ENCODE measurements at places on chromosomes 7 and 10.

DNA sequence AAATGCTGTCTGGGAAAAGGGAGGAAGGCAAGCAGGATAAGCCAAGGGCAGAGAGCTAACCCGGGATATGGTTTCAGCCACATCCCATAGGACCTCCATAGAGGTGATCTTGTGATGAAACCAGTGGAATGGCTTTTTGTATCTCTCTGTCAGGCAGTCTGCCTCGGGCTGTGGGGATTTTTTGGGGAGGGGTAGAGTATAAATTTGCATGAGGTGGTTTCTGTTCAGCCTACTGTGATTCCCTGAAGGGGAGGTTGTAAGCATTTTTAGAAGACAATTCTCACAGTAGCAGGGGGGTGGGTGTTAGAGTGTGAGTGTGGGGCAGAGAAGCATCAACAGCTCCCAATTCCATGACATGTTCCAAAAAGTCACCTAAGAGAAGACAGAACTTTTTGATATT is 11.8 kb downstream of the OR9A2 start:
- no peak for DNase-seq

DNA sequence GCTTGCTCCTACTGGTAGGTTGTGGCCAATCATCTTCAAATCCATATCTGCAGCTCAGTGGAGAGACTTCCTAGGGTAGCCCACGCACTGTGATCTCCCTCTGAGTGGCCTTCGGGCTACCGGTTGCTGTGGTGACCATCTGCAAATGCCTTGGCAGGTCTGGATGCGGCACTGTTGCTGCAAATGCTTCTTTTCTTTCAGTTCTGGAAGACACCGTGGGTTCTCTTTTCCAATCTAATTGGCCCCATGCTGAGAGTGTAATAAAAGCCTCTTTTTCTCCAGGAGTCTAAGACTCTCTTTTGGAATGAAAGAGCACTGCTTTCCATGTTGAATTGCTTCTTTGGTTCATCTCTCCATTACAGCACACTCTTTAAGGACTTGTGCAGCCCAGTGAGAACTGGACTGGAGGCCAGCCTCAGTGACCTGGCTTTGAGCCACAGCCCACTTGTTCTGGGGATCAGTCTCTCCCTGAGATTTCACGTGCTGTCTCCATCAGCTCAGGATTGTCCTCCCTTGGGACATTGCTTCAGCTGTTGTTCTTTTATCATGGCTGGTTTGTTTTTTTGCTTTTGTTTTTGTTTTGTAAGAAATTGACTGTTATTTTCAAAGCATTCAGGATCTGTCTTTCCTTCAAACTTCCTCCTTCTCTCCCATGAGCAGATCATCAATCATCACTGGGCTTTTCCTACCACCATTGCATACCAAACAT is 286.6 kb downstream of the BMPER start:
- no peak for DNase-seq

- no peak for DNase-seq
Observed at GRCh38 chr7:14158111-14158510, 168.6 kb upstream of the ETV1 start.

- no peak for DNase-seq
Observed at GRCh38 chr10:30166929-30167328, 107.5 kb upstream of the JCAD start.

DNA sequence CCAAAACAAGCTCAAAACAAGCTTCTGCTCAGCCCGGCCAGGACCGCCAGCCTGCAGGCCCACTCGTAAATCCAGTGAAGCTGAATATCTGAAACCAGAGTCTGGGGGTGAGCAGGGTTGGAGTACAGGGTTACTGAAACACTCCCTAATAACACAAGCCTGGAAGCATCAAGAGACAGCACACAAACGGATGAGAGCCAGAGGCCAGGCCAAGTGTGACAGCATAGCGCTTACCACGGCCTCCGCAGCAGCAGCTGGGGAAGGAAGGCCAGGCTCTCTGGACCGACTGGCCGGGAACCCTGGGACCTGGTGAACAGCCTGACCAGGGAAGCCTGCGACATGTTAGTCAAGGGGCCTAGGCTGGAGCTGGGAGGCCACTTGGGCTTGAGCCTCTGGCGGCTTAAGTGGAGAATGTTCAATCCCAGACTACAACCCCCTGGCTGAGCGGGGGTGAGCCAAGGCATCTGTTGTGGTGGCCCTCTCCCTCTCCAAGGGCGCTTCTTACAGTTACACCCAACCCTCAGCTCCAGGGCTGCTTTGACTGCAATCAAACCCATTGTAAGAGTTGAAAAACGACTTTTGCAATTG is 21.7 kb upstream of the RNF32 start:
- DNase-seq: no peak

GRCh38 chr7:10584886-10585285 is 388.8 kb upstream of the PHF14 start:
- no peak for DNase-seq

DNA sequence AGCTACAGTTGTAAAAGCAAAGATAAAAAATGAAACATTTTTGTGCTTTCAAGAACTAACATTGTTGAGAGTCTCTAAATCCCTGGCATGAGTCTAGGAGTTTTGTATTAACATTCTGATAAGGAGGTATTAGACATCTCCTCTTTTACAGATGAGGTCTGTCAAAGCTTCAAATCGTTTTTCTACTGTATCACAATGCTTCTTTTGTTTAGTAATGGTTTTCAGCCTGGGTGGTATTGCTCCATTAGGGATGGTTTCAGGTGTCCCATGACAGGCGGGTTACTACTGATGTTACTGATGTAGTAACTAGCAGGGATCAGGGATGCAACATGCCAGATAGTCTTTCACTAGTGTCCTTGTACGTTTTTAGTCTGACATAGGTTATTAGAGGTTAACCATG is 27.4 kb downstream of the STAM start:
- no peak for DNase-seq

- DNase-seq: no peak
Observed at GRCh38 chr10:15315286-15315685, 55.8 kb downstream of the FAM171A1 start.

DNA sequence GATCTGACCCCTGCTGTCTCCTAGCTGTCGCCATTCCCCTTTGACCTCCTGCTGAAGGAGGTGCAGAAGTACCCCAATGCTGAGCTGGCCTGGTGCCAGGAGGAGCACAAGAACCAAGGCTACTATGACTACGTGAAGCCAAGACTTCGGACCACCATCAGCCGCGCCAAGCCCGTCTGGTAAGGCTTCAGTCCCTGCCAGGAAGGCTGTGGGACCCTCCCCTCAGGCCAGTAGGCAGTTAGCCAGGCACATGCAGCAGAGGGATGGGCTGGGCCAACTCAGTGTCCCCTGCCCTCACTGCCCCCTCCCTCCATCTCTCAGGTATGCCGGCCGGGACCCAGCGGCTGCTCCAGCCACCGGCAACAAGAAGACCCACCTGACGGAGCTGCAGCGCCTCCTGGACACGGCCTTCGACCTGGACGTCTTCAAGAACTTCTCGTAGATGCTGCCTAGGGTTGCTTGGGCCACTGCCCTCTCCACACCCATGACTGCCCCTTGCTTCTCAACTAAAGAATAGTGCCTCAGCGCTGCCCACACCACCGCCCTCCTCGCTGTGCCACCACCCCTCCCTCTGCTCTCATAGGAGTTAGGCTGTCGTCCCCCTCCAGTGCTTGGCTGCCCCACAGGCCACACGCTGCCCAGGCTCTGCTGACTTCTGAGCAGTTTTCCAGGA is 41.0 kb upstream of the ZMIZ2 start:
- DNase-seq: no peak

- DNase-seq: no peak
Observed at GRCh38 chr10:71666639-71667386, 52.8 kb downstream of the C10orf105 start.

- DNase-seq: no peak
Observed at GRCh38 chr7:90789736-90790306, 193.7 kb downstream of the CDK14 start.

DNA sequence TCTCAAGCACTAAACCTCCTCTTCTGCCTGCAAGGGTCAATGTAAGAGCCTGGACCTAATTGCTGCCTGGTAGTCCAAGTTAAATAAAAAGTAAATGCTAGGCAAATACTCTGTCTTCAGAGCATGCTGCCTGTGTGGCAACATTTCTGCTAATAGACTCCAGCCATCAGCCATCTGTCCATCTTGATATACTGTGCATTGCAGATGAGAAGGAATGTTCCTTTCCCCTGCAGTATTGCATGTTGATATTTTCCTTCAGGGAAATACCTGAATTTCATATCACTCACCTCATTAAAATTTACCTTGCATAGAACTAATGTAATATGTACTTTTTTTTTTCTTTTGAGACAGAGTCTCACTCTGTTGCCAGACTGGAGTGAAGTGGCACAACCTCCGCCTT is 87.9 kb downstream of the SLC16A9 start:
- DNase-seq: no peak

- DNase-seq: no peak
Observed at GRCh38 chr10:7102557-7103349, 308.1 kb downstream of the SFMBT2 start.

- no peak for DNase-seq
Observed at GRCh38 chr7:40531956-40532355, 397.2 kb downstream of the SUGCT start.

DNA sequence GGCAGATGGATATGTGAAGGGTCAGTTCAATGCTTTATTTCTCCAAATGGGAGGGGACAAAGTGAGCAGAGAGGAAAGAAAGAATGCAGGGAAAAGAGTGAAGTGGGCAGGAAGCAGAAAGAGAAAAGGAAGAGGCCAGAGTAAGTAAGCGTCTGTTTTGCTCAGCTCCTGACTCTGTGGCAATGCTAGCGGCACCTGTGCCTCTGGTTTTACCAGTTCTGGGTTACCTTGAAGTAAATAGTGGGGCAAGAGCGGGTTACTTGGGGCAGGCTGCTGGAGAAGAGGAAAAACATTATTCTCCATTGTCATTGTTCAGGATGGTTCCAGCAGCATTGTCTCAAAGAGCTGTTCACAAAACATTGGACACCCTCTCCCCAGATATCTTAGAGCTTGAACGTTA is 1.9 kb downstream of the TAS2R40 start:
- no peak for DNase-seq

GRCh38 chr7:47038621-47039020 is 543.3 kb downstream of the TNS3 start:
- no peak for DNase-seq

DNA sequence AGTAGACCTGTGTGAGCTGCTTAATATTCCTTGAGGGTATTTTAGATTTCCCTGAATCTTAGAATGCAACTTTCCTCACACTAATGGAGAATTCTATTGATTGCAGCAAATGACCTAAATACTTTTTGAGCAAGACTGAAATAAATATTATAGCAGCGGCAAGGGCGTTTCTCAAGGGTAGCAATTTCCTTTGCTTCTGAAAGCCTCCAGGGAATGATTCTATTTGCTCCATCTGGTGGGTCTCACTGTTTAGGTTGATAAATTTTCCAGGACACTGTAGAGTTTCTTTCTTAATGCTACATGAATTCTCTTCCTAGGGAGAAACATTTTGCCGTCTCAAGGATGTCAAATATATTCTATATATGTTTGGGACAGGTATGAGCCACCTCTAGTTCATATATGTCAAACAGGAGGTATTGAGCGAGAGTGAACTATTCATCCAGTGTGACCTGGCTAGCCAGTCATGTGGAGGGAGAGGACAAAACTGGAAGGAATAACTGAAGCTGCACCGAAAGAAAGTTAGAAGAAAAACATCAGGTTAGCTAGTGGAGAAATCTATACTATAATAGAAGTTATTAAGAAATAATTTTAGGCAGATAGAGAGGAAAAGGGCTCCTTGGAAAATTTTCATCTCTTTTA is 57.9 kb upstream of the FZD8 start:
- DNase-seq: no peak

- no peak for DNase-seq
Observed at GRCh38 chr7:55192723-55193122, 172.4 kb upstream of the LANCL2 start.

- DNase-seq: no peak
Observed at GRCh38 chr7:83970081-83970480, 224.5 kb downstream of the SEMA3A start.

DNA sequence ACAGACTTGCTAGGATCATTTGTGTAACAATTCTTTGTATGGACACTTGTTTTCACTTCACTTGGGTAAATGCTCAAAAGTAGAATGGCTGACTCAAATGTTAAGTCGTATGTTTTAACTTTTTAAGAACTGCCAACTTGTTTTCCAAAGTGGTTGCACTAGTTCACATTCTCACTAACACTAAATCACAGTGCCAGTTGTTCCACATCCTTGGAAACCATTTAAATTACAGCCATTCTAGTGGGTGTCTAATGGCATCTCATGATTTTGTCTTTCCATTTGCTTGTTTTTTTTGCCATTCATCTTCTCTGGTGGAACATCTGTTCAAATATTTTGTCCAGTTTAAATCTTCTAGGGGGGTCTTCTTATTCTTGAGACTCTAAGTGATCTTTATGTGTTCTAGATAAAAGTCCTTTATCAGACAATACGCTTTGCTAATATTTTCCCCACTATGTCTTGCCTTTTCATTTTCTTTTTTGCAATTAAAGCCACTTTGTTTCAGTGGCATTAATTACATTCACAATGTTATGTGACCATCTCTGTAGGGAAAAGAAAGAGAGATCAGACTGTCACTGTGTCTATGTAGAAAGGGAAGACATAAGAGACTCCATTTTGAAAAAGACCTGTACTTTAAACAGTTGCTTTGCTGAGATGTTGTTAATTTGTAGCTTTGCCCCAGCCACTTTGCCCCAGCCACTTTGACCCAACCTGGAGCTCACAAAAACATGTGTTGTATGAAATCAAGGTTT is 63.9 kb downstream of the ITGB1 start:
- DNase-seq: no peak

DNA sequence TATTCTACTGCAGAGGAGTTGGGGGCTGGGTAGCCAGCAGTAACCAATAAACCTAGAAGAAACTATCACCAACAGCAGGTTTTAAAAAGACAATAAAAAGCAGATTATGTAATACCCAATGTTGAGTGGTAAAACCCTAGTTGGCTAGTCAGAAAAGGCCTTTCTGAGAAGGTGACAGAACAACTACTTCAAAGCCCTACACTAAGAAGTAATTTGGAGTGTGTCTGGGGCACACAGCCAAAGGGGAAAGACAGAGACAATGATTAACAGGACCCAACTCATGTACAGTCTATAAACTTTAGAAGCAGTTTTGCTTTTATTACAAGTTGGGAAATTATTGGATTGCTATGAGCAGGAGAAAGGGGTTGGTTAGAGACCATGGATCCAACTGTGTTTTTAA is 77.2 kb upstream of the TMEM106B start:
- no peak for DNase-seq

DNA sequence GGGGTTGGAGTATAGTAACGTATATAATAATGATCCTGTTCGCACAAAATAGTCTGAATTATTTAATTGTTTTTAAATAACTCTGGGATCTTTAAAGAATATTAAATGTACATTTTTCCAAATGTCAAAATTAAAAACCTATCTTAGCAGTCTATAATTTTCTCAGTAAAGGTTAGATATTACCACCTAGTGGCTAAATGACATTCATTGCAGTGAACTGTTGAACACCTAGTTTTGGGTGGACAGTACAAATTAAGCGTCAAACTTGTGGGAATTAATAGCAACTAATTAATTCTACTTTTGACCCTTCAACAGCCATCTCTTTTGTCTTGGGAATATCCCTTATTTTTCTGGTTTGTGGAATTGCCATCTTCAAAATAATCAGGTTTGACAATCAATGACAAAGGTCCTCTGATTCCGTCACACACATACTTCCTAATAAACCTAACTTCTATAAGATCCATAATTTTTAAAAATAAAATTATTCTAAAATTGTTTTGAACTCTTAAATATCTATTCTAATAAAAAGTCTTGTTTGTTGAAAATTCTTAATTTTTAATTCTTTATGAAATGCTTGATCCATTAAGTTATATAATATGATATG is 165.7 kb downstream of the SEMA3D start:
- no peak for DNase-seq
